ENCODE measurements at places on chromosomes 4 and X.

- no peak for DNase-seq
These were observed 44.4 kb downstream of the BBS12 start for GRCh38 chr4:122776916-122777315.

DNA sequence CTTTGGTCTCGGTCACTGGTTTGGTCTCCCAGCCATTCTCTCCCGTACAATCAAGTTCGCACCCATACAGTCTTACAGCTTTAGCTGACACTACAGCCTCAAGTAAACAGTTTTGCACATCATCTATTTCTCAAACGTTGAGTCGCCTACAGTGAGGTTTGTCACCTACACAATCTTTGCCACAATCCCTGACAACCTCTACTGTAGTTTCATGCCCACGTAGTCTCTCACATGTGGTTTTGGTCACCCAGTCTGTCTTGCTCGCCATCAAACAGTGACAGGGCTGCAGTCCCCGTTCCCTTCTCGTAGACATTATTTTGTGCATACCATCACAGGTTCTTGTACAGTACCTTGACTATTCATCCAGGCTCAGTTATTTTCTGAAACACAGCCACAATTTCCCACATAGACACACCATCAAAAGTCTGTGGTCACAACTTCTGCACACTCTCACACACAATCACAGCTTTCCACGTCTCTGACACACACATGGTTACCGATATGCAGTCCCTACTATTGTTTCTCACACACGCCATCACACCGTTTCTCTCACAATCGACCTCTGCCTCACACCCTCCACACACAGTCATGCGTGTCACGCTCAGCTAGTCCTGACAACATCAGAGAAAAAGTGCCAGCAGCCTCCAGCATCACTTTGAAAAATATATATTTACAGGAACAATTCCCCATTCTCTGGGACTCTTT is 5.3 kb upstream of the CFP start:
- DNase-seq = no peak

GRCh38 chrX:40107291-40108161 is 9.8 kb upstream of the BCOR start:
- no peak for DNase-seq

DNA sequence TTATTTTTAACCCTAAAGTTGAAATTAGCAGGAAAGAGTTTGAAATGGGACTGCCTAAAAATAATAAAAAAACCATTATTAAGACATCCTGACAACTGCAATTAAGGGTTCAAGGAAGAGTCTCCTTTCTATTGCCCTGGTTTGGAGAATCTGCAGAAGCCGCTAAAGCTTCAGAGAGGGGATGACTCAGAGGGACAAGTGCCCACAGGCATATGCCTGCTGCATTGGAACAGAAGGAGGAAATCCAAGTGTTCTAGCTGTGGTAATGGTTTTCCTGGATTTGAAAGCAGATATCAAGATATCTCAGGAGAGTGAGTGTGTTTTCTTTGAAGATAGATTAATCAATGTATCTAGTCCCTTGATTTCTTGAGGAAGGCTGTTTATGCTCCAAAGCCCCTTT is 235.1 kb upstream of the TAPT1 start:
- DNase-seq = no peak

DNA sequence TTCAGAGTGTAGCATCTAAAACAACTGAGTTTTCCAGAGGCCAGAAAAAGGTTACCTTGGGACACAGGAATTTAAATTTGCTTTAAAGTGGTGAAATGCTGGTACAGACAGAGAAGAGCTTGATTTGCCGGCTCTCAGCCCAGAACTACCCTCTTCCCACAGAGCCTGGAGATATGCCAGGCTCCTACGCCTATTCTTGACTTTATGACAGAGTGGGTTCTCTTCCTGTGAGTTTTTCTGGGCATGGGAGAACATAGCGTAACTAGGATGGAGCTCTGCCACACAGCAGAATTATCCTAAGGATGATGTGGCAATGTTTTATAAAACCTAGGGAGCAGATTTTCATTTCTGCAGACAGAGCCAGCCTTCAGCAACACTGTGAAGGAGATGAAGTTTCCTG is 241.8 kb downstream of the GRIA3 start:
- no peak for DNase-seq

GRCh38 chr4:30616942-30617646 is 103.1 kb upstream of the PCDH7 start:
- DNase-seq = no peak

GRCh38 chr4:80206521-80207171 is 9.3 kb downstream of the PRDM8 start:
- no peak for DNase-seq

DNA sequence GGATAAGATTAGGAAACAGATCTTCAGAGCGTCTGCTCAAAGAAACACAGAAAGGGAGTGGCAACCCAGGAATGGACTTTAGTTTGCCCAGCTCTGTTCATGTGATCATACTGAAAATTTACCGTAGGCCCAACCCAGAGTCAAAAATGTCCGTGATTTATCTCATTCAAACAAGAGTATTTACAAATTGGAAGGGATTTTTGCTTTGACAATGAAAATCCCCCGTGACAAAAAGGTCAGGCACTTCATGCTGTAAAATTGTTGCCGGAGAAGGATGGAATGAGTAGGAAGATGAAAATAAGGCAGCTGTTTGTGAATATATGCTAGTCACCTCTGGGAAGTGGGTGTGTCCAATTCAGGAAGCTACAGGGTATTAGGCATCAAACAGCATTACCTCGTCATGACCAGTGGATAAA is 1.2 kb downstream of the SULT1B1 start:
- no peak for DNase-seq

DNA sequence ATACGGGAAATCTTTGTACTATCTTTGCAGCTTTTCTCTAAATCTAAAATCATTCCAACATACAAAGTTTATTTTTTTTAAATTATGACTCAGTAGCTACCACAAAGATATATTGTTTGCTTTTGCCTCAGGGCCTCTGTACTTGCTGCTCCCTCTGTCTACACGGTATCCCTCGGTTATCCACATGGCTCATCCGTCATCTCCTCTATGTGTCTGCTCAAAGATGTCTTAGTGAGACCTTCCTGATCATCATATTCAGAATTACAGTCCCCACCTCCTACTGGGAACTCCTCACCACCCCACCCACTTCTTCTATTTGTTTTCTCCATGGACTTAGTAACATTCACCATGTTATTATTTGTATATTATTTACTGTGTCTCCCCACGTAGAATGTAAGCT is 107.8 kb downstream of the PARM1 start:
- DNase-seq = no peak

- DNase-seq = no peak
These were observed 125.0 kb upstream of the MBNL3 start for GRCh38 chrX:132613801-132614200.

- DNase-seq = no peak
These were observed 1146.2 kb downstream of the RPA4 start for GRCh38 chrX:98029861-98030260.

DNA sequence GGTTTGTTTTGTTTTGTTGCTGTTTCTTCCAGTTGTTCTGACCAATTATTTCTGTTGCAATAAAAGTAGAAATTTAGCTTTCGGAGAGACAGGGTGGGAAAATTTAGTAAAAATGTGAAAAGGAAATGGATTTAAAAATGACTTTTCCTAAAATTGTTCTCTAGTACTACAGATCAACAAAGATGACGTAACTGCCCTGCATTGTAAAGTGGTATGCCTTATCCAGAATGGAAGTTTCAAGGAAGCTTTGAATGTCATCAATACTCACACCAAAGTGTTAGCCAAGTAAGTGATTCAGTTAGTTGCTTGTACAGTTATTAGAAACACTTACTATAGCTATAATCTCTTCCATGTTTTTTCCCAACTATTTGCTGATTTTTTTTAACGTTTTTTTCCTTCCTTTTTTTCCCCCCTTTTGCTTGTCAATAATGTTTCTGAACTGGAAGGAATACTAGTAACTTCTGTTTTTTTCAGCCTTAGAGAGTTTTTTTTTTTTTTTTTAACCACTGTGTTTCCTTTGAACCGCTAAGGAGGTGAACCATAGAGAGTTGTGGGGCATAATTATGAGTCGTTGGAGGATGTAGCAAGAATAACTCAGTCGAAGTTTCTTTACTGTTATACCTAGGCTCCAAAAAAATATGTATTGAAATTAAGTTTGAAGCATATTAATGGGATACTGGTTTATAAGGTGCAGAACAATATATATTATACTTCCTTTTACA is 2.2 kb downstream of the SRP72 start:
- DNase-seq = no peak
